ENCODE measurements at places on chromosomes 2 and 18.

GRCh38 chr2:43131890-43132682 lies 94.3 kb downstream of the ZFP36L2 start:
- DNase-seq = peak; percentile 21

GRCh38 chr2:7766978-7767565 lies 849.9 kb downstream of the RNF144A start:
- DNase-seq = no peak

DNA sequence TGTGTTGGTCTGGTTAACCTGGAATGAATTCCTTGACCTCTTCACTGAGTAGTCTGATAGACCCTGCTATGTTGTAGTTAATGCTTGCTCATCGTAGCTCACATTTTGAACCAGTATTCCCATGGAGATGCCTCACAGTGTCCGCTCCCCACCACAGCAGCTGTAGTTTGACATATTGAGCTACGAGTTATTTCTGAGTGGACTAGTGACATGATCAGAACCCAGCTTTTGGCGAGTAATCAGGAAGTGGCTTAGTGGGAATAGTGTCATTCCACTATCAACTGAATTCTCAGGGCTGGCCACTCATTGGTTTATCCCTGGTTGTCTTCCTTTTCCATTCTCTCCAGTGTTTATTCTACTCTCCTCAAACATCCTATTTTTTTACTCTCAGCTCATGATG lies 102.7 kb downstream of the MYO1B start:
- no peak for DNase-seq

DNA sequence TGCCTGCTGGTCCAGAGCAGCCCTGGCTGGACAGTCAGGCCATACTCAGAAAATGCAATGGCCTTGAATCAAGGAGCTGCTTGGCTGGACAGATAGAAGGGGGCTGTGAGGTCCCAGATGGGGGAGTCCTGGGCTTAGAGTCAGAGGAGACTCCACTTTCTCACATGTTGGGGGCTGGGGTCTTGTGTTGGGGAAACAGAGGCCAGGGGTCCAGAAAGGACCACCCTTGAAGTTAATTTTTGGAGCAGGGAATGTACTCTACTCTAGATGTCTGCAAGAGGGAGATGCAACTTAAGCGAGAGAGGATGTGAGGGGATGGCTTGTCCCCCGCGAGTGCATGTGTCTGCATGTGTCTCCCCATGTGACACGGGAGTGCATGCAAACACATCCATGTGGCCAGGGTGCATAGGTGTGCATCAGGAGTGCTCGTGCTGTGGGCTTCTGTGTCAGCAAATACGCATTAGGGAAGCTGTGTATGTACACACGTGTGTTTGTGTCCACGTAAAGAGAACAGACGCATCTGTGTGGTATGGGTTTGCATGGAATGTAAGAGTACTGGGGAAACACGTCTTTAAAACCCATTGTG lies 303.2 kb downstream of the MYCN start:
- DNase-seq = no peak

Measured in CD4-positive, alpha-beta T cell treated with Interleukin-10 for 1 hour (primary cell).